ENCODE measurements at places on chromosomes 2 and 18. TPM values are rescaled to one million over a fixed set of nuclear protein-coding genes. Genes with fewer than 3 reads are reported as not detected.
A peak's percentile ranks its signal among the peaks of the same experiment; 100 is the strongest.

DNA sequence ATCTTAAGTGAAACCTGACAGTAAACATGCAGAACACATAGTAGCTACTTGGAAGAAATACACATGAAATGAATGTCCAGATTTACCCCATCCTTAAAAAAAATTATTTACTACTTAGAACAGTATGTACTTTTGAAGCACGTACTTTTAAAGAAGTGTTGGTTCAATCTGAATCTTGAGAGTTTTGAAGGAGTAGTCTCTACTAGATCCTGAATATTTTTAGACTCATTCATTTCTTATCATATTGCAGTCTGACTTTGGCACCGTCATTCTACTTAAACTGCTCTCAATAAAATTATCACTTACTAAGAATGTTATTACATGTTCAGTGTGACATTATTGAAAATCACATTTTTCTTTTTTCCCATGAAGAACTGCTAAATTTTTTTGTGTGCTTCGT, 187.8 kb downstream of the DPP4 start:
- DNase-seq, result no peak

- no peak for DNase-seq
Observed at GRCh38 chr2:202141329-202141947, 68.4 kb downstream of the KIAA2012 start.

- DNase-seq, result peak; percentile 82
Observed at GRCh38 chr2:118047380-118047826, 33.5 kb upstream of the CCDC93 start.

- DNase-seq, result no peak
Observed at GRCh38 chr2:28612131-28612812, 116.4 kb downstream of the PLB1 start.

Gene CCNYL1
- 35.2 TPM for total RNA-seq

- no peak for DNase-seq
Observed at GRCh38 chr2:138306626-138307025, 194.9 kb upstream of the SPOPL start.

Gene C1QL2
- total RNA-seq, result 0.20 TPM

- DNase-seq, result peak; percentile 57
Observed at GRCh38 chr2:232576995-232577394, 26.5 kb downstream of the EIF4E2 start.

DNA sequence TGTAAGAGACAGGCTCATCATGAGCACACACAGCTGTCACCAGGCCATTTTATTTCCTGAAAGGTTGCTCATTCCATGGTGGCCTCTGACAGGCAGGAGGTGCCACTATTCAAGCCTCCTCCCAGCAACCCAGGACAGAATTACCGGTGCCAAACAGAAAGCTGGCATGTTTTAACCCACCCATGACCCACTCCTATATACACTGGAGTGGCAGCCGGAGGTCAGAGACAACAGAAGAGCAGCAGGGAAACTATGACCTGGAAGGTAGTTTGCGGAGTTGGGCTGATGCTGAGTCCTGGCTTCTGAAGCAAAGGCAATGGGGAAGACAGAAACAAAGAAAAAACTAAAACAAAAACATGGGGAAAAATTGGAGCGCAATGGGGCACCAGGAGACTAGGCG, 2.3 kb downstream of the RFTN2 start:
- no peak for DNase-seq

Gene GNLY
- total RNA-seq, result not detected

GRCh38 chr2:232920760-232921159, 50.7 kb downstream of the SNORC start:
- no peak for DNase-seq

Gene IL36RN
- 0.14 TPM for total RNA-seq

- DNase-seq, result no peak
Observed at GRCh38 chr2:131394147-131394931, 30.4 kb upstream of the RAB6D start.

Gene FN1
- 17,010 TPM for total RNA-seq

Gene MERTK
- total RNA-seq, result 5.1 TPM

Measured in astrocyte (in vitro differentiated cells and primary cell).